ENCODE measurements at places on chromosomes 4 and X.

DNA sequence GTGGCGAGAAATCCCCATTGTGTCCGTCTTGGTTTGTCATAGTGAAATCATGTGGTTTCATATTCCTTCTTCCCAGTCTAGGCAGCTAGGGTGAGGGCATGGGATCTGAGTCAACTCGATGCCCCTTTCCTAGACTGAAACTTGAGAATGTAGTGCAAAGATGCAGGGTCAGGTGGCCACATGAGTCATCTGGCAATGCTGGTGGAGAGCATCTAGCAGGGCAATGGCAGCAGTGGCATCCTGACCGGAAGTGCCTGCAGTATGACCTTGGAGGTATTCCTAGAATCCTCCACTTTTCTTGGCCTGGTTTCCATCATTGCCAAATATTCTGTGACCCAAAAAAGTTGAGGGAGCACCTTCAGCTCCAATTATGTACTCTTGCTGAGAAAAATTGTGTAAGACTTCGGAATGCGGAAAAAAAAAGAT is 39.1 kb upstream of the TMEM184C start:
- no peak for DNase-seq

- no peak for DNase-seq
Measured at GRCh38 chr4:86091201-86091600, 268.7 kb downstream of the MAPK10 start.

- no peak for DNase-seq
Measured at GRCh38 chr4:68021185-68021584, 57.9 kb upstream of the TMPRSS11A start.

DNA sequence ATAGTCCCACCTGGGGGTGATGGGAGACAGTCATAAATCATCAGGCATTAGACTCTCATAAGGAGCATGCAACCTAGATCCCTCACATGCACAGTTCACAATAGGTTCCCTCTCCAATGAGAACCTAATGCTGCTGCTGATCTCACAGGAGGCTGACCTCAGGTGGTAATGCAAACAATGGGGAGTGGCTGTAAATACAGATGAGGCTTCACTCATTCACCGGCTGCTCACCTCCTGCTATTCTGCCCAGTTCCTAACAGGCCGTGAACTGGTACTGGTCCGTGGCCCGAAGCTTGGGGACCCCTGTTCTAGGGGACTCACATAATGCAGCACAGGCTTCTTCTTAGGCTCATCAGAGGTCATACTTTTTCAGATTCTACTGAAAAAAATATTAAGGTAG is 625.9 kb upstream of the AGA start:
- no peak for DNase-seq
